ENCODE measurements at places on chromosomes 4 and X.
A peak's percentile ranks its signal among the peaks of the same experiment; 100 is the strongest.

- DNase-seq, result no peak
Measured at GRCh38 chr4:175996206-175996605, 69.4 kb upstream of the WDR17 start.

GRCh38 chrX:52574416-52575275, 57.8 kb upstream of the XAGE1B start:
- peak; percentile 55 for DNase-seq

GRCh38 chr4:154030746-154031145, 241.9 kb upstream of the SFRP2 start:
- no peak for DNase-seq

DNA sequence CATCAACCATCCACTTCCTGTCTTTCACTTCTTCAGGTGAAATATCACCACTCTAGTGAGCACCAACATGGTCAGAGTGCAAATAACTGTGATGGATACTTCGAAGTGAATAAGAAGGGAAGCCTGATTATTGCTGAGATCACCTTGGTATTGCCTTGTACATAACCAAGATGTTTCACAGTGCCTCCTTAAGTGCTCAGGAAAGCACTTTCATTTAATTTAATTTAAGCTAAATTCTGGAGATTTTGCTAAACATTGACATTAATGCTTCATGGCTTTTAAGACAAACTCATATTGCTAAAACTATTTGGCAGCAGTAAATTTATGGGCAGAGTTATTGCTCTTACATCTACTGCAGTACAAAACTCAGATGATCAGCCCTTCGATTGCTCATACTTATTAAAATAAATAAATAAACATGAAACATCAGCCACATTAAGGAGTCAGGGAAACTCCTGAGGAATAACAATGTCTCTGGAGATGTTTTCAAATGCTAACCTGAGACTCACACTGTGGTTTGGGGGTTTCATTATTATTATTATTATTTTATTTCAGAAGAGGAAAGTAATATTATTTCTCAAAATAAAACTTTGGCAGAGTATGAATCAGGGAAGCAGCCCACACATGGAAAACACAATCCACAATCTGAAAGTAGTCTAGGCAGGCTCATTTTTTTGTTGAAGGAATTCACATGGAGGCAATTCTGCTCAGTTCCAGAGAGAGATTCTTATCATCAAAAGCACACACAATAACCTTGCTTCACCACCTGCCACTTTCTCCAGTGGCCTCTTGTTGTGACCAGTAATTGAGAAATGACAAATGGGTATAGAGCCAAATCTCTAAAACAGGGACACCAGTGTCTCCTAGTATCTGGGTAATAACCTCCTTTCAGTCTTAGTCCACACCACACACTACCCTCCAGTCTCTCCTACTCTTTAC, 344.2 kb downstream of the MAPK10 start:
- no peak for DNase-seq

GRCh38 chr4:30460818-30461217, 259.4 kb upstream of the PCDH7 start:
- no peak for DNase-seq

DNA sequence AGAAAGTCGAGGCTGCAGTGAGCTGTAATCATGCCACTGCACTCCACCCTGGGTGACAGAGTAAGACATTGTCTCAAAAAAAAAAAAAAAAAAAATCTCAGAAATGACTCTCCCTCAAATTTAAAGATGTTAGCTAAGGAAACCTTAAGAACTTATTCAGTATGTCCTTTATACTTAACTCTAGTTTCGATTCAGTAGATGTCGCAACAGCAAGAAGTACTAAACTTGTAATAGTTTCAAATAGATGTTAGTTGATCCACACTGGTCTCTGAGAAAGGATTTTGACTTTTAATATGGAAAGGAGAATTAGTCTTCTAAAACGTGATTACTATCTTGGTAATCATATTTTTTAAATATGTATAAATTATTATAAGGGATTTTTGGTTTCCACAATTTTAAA, 29.6 kb downstream of the NKX3-2 start:
- no peak for DNase-seq

DNA sequence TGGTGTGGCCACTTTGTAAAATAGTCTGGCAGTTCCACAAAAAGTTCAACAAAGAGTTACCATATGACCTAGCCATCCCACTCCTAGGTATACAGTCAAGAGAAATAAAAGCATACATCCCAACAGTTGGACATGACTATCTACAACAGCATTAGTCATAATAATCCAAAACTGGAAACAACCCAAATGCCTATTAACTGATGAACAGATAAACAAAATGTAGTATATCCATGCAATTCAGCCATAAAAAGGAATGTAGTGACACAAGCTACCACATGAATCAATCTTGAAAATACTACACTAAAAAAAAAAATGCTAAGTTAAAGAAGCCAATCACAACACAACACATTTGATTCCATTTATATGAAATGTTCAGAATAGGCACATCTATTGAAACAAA, 16.1 kb downstream of the MED14 start:
- DNase-seq, result no peak

DNA sequence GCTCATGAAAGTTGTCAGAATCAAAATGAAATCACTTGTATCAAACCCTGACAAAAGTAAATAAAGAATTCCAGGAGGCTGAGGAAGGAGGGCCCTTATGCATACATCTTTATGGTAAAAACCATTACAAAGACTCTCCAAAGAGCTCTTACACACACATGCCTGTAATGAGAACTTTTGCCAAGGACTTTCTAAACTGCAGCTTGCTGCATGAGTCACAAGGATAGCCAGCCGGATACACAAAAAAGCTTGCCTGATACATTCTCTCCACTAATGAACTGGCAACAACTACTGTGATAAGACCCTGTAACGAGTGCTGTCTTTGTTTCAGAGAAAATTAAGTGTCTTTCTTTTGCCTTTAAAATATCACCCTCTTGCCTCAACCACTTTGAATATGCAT, 618.1 kb downstream of the PPP4R3C start:
- no peak for DNase-seq

- DNase-seq, result peak; percentile 48
Measured at GRCh38 chrX:115503099-115503498, 57.9 kb upstream of the PLS3 start.

DNA sequence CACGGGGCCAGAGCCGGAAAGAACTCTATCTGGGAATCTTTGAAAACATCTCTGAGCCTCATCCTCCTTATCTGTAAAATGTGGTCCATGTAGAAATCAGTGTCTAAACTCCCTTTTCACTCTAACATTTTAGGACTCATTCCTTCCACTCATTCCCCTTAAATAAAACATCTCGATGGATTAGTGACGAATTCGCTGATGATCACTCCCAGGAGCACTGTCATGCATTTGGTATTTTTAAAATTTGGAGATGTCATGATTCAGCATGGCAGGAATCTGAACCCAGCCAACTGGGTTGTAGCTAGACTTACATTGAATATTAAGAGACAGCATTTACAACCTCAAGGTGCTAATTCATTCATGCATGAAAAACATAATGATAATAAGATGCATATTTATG, 88.1 kb downstream of the SPANXN3 start:
- DNase-seq, result no peak

DNA sequence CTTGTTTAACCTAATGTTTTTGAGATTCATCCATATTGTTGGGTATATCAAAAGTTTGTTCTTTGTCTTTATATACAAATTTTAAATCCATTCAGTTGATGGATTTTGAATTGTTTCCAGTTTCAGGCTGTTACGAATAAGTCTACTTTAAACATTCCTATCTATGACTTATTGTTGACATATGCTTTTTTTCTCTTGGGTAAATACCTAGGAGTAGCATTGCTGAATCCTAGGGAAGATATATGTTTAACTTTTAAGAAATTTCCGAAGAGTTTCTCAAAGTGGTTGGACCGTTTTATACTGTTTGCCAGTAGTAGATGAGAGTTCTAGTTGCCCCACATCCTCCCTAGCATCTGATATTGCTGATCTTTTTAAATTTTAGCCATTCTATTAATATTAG, 60.9 kb upstream of the IL13RA1 start:
- no peak for DNase-seq

DNA sequence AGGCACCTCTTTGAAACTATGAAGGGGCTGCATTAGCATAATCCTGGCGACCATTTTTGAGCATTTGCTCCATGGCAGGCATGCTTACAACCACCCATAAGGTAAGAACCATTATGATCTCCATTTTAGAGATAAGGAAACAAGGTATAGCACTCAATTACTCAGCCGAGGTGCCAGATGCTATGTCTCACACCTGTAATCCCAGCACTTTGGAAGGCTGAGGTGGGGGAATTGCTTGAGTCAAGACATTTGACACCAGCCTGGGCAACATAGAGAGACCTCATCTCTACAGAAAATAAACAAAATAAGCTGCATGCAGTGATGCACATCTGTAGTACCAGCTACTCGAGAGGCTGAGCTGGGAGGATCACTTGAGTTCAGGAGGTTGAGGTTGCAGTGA, 43.6 kb downstream of the TIGD4 start:
- DNase-seq, result no peak

Measured in GM12865 (cell line).